ENCODE measurements at places on chromosomes 1 and 21.

DNA sequence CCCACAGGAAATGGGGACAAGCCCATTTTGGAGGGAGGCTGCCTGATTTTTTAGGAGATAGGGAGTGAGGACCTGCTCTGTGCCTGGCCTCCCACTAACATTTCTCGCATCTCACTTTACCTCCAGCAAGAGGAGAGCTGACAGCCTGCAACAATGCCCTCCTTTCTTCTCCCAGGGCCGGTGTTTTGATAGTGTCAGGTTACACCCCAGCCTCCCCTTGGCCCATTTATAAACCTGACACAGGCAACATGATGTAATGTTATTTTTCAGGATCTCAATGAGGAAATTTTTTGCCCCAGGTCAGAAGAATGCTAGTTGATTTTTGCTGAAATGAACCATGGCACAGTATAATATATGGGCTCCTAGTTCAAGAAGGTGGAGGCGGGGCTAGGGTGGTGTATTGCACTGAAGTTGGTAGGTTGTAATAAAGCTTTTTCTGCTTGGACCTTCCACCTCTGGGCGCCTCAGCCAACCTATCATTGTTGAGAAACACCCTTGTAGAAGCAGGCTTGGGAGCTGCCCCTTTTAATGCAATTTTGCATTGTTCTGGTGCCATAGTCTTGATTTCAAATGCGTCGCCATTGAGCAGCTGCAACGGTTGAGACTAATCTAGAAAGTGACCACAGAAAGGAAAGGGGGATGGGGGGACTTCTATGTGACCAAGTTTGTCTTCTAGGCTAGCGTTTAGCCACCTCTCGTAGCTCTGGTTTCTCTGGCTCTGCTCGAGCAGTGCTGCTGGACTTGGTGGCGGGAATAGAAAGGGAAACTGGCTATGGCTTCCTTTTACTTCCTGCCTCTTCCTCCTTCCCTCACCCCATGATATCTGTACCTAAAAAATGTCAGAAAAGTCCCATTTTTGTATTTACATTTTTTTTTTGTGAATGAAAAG is 53.0 kb downstream of the PBX1 start:
- no peak for DNase-seq

GRCh38 chr1:234862360-234862943 is 252.5 kb upstream of the IRF2BP2 start:
- no peak for DNase-seq

DNA sequence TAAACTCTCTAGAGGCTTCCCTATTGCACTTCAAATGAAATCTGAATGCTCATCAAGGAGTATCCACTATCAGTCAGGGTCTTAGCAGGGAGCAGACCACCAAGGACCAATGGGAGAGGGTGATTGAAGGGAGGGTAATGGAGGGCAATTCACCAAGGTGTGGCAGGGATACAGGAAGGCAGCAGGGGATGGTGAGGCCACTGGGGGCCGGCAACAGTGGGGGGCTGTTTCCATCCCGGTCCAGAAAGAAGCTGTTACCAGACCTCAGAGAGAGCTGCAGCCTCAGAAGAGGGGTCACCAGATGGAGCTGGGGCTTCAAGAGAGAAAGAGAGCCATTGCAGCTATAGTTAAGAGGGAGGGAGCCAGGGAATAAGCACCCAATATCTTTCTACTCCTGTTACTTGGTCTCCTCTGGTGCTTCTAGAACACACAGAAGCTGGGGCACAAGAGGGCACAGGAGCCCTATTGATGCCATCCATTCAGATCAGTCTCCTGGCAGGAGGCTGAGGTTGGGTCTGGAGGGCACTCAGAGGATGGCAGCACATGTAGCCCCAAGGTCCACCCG is 417.6 kb downstream of the PTPRU start:
- DNase-seq, result no peak

DNA sequence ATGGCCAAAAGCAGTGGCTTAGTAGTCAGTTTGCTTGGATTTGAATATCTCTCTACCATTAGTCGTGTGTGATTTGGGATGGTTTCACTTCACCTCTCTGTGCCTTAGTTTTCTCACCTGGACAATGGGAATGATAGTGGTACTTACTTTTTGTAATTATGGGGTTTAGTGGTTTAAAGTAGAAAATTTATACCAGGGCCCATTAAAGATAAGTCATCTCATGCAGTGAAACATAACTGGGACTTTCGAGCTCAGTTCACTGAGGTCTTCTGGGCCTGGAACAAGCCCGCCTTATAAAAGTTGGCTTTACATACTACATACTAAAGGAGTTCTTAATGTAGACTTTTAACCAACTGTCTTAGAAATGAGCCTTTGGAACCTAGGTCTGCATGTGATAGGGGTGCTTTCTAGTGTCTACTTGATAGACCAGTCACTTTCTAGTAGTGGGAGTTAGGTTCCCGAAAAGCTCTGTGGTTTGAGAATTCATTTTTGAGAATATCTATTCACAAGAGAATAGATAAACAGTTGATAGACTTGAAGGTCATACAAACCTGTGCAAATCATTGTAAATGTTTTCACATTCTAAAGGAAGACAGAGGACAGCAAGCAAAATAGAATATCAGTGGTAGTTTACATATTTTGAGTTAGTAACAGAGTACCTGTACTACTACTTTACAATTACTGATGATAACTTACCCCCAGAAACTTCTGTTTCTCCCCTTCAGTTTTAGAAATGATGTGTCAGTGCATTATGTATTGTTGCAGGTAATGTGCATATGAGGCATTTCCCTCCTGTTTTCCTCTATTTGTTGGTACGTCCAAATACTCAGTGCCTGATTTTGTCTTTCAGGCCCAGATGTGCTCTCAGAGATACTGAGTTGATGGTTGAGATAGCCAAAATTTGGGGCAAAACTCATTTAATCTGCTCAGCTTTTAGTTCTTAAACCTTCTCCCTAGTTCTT is 48.0 kb downstream of the DYRK1A start:
- DNase-seq, result no peak

- no peak for DNase-seq
Measured at GRCh38 chr1:37399830-37400464, 74.4 kb upstream of the ZC3H12A start.

DNA sequence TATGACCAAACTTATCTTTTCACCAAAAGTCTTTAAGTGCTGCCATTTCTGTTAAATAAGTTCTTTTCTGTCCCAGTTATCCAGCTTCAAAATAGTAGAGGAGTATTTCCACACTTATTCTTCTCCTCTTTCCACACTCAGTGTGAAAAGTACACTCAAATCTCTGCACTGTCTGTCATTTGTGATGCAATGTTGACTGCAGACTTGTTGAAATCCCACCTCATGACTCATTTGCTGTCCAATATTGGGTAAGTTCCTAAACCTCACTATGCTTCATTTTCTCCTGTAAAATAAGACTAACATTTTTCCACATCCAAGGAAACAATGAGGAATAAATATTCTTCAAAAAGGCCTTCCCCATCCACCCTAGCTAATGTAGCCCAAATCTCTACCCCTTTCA is 17.5 kb downstream of the LRRIQ3 start:
- no peak for DNase-seq

DNA sequence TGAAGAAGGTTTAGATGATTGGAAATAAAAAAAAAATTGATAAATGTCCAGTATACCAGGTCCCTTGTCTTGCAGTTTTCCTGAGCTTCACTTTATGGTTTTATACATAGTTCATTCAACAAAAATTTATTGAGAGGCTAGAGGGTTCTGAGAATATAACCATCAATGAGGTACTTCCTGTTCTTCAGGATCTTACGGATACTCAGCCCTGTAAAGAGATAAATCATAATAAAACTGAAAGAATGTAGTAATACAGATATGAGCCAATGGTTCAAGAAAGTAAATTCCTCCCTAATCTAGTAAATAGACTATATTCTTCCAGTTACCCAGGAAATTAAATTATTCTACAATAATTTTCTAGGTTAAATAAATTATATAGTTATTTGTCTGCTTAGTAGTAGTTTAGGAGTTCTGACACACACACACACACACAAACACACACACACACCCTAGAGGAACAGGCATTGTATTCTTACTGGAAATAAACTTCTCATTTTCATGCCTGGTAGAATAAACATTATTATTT is 70.4 kb upstream of the HMCN1 start:
- no peak for DNase-seq

- DNase-seq, result no peak
Measured at GRCh38 chr1:183106746-183107145, 79.3 kb upstream of the LAMC2 start.

GRCh38 chr1:151165281-151165737 is 393 bp downstream of the LYSMD1 start:
- DNase-seq, result no peak

GRCh38 chr1:64822621-64823020 is 77.7 kb downstream of the RAVER2 start:
- DNase-seq, result no peak

GRCh38 chr1:185483664-185484450 is 166.8 kb upstream of the IVNS1ABP start:
- no peak for DNase-seq

- no peak for DNase-seq
Measured at GRCh38 chr1:36349839-36350238, 26.4 kb upstream of the EVA1B start.

GRCh38 chr1:234199476-234200127 is 173.7 kb upstream of the COA6 start:
- DNase-seq, result no peak

GRCh38 chr1:233569636-233570035 is 44.3 kb upstream of the KCNK1 start:
- DNase-seq, result no peak

GRCh38 chr1:24149866-24150233 is 6.9 kb upstream of the IL22RA1 start:
- DNase-seq, result no peak

GRCh38 chr1:12468323-12468722 is 149.7 kb downstream of the DHRS3 start:
- no peak for DNase-seq

- DNase-seq, result no peak
Measured at GRCh38 chr1:12143631-12144155, 23.1 kb upstream of the TNFRSF1B start.

DNA sequence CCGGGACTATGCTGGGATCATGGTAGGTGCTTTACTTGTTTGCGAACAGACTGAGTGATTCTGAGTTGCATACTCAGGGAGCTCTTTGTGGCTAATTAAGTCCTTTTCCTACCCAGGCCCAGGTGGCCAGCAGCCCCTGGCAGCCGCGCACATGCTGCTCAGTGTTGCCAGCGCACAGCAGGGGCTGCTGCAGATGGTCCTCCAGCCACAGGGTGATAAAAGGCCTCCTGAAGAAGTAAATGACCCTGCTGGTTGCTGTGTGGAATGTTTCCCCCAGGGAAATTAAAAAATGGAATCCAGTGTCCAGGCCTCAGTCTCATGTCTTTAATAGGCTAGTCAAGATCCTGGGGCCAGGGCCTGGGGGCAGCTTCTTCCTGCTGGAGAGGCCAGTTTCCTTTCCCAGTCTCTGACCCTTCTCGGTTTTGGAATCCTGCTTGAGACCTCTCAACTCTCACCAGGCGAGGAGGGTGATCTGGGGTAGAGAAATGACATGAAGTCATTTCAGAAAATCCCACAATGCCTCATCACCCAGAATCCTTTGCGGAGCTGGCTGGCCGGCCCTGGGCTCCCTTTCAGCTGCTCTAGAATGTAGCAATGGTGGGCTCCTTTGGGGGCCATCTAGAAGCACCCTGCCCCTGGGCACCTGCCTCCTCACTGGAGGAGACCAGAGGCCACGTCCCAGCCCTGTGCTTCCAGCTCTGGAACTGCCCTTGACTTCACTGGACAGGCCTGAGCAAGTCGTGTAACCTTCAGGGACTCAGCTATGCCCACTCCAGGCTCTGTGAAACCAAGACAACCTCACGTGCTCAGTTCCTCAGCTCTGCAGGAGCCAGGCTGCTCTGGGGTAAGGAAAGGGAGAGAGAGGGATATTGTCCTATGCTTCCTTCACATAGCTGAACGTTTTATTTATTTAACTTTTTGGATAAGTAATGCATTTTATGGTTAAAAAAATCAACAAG is 131.4 kb downstream of the MRPS6 start:
- no peak for DNase-seq

GRCh38 chr1:111483166-111483565 is 9.4 kb downstream of the C1orf162 start:
- no peak for DNase-seq

GRCh38 chr1:152143150-152143887 is 15.7 kb downstream of the RPTN start:
- no peak for DNase-seq

DNA sequence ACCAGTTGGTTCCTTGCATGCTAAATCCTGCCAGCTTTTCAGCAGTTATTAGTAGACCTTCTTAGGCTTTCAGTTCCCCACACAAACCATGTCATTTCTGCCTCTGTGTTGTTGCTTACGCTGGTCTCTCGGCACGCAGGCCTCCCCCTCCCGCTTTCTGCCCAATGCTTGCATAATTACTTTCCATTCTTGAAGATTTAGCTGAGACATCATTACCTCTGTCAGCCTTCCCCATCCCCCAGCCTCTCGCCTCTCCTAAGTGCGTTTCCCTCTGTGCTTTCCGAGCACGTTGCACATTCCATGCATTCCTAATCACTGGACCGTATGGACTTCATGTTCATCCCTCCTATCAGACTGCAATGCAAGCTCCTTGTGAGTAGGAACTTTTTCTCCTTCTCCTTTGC is 26.8 kb downstream of the TSHB start:
- no peak for DNase-seq

- DNase-seq, result no peak
Measured at GRCh38 chr1:36859926-36860325, 174.4 kb downstream of the GRIK3 start.

DNA sequence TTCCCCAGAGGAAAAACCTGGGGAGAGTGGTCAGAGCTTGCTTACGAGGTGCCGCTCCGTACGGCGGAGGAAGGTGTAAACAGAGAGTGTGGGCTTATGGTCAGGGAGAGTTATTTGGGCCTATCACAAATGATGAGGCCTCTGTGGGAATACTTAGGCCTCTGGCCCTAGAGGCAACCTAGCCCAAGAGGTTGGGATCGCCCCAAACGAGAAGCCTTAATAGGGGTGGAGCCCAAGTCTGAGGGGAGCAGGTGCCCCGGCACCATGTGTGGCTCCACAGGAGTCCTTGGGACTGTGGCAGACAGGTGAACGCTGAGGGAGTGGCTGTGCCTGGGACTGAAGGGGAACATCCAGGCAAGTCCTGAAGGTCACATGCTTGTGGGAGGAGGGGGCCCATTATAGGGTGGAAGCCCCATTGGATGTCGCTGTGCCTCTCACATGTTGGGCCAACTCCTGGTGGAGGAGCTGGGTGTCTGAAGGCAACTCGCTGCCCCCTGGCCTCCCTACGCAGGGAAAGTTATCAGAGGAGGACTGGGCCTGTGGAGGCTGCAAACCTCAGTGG is 135.1 kb downstream of the ZSCAN20 start:
- no peak for DNase-seq

All from stimulated activated CD4-positive, alpha-beta T cell treated with anti-CD3 and anti-CD28 coated beads, Interleukin-1b, Interleukin-23, amount 100 ng/mL, for 1 hour (primary cell).